ENCODE measurements at places on chromosomes 3 and 15. TPM values are rescaled to one million over a fixed set of nuclear protein-coding genes. Genes with fewer than 3 reads are reported as not detected.

CP gene
- 0.60 TPM for total RNA-seq

GRCh38 chr15:84879088-84879780 lies 5.2 kb upstream of the SLC28A1 start:
- DNase-seq, result no peak

GSK3B gene
- total RNA-seq, result 24.6 TPM

- no peak for DNase-seq
These were observed 65.2 kb downstream of the MTHFS start for GRCh38 chr15:79831604-79832003.

GRCh38 chr3:48428088-48428571 lies 1.8 kb downstream of the PLXNB1 start:
- no peak for DNase-seq

- no peak for DNase-seq
These were observed 83.5 kb downstream of the MEGF11 start for GRCh38 chr15:66170042-66170441.

DNA sequence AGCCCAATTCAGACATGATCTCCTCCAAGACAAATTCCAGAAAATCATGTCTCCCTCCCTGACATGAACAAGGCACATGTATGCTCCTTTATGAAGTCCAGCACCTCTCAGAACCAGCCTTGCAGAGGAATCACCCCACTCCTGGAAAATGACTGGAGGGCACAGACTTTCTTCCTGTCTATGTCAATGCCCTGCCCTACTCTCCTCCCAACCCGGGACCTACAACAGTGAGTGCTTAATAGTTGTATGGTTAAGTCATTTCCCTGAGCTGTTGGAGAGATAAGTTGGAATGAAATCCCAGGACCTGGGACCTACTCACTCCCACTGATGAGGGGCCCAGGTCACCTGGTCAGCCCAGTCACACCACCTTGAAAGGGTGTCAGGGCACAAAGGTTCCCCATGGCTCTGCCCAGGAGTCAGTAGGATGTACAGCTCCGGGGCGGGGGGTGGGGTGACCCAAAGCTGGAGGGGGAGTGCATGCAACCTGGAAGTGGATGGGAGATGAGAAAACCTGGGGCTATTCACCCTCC lies 80.1 kb upstream of the HERC1 start:
- DNase-seq, result no peak

GRCh38 chr3:120245386-120245785 lies 39.6 kb downstream of the GPR156 start:
- DNase-seq, result no peak

DNA sequence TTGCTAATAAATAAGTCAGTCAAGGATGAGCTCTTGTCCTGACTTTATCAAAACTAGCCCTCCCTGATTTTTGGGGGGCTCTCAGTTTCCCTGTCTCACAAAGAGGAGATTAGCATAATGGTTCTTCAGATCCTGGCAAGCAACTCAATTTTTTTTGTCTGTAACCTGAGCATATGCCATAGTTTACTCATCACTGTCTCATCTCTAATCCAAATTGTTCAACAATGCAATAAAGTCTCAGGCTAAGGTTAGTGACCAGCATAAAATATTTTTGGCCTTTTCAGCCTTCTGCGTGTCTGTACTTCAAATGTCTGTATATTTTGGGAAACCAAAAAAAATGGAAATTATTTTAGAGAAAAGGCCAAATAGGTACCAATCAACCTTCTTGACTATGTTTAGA lies 465.6 kb upstream of the TPRG1 start:
- DNase-seq, result no peak

LOXL1 gene
- 1.1 TPM for total RNA-seq

SLC51B gene
- total RNA-seq, result not detected

DNA sequence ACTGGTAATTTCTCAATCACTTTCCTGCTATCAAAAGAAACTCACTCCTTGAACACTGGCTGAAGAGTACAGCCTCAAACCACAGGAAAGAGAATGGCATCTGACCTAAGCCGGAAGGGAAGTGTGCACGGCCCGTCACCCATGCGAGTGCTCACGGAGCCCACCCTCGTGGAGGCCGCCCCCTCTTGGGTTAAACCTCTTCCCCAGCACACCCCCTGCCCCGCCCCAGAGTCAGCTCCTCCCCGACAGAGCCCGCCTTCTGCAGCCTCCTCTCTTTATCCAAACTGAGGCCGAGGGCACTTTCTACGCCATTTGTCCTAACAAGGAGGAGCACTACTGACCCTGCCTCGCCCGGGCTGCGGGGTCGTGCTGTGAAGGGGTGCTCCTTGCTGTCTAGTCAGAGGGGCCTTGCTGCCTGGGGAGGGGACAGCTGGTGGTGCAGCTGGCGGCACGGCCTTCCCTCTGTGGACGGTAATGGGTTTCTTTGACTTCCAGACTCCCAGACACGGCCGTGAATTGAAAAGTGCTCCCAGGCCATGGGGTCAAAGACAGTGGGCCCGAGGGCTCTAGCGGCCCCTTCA lies 137.7 kb downstream of the NSMCE3 start:
- no peak for DNase-seq

DNA sequence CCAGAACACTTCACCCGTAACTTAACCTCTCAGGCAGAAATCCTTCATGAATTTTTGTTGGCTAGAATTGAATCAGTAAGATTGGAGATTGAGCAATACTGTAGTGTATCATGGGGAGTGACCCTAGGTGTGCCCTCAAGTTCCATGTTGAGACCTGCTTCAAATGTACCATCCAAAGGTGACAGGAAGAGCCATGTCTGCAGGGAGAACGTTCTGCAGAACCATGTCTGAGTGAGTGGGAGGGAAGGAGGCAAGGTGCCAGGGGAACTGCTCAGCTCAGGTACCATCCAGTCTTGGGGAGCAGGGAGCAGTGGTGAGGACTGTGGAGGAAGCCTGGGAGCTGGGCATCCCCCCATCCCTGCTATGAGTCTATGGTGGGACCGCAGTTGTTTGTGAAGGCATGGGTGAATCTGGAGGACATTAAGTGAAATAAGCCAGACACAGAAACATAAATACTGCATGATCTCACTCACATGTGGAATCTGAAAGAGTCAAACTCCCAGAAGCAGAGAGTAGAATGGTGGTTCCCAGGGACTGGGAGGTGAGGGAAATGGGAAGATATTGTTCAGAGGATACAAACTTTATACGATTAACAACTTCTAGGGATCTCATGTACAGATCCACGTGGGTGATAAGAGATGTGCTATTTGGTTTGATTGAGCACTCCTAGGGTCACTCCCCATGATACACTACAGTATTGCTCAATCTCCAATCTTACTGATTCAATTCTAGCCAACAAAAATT lies 23.3 kb downstream of the CFAP161 start:
- no peak for DNase-seq

ARPP21 gene
- not detected for total RNA-seq

DNA sequence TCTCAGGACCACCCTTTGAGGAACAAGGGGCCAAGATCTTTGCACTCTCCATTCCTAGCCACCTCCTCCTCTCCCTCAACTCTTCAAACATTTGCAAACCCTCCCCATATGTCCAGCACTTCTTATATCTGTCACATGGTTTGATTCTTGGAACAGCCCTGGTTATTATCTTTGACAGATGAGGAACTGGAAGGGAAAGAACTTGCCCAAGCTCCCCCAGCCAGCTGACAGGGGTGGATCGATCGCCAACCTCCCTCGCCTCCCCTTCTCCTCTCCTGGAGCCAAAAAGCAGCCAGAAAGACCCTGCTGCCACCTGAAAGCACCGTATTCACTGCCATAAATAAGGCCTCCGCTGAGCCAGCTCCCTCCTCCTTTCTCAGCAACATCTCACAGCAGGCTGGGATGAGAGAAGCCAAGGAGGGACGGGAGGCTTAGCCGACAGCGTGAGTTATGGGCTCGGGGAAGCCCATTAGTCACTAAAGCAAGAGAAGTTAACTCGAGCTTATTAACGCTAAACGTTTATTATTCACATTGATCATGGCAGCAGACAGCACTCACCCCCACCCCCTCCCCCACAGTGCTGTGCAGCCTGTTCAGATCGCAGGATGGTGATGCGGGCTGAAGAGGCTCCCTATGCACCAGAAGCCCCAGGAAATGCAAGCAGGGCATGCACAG lies 22.2 kb upstream of the FGD5 start:
- DNase-seq, result no peak

LSMEM2 gene
- total RNA-seq, result not detected

DNA sequence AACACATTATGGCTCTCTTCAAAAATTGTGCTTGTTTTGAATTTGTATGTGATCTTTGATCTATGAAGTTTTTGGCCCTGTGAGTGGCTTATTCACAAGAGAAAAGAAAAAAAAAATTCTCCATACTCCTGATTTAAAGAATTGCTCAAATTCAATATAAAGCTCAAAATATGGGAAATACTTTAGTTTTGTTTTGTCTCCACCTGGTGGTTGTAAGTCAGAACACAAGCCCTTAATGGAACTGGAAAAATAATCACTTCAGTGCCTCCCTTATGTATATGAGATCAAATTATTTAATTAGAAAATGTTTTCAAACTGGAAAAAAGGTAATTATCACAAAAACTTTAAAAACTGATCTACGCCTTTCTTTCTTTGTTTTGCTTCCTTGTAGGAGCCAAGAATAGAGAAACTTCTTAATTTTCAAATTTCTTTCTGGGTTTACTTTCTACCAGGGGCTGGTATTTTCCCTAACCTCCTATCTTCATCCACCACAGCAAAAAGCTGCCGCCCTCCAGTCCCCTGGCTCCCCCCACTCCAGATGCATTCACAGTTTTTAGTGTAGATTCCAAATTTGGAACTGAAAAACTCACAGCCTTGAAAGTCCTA lies 50.6 kb downstream of the SERP1 start:
- DNase-seq, result peak; percentile 72

GRCh38 chr15:81575436-81576123 lies 201.6 kb upstream of the TMC3 start:
- DNase-seq, result peak; percentile 97

GRCh38 chr3:103600844-103601243 lies 1166.0 kb downstream of the ZPLD1 start:
- DNase-seq, result no peak

CCDC39 gene
- total RNA-seq, result not detected

DNA sequence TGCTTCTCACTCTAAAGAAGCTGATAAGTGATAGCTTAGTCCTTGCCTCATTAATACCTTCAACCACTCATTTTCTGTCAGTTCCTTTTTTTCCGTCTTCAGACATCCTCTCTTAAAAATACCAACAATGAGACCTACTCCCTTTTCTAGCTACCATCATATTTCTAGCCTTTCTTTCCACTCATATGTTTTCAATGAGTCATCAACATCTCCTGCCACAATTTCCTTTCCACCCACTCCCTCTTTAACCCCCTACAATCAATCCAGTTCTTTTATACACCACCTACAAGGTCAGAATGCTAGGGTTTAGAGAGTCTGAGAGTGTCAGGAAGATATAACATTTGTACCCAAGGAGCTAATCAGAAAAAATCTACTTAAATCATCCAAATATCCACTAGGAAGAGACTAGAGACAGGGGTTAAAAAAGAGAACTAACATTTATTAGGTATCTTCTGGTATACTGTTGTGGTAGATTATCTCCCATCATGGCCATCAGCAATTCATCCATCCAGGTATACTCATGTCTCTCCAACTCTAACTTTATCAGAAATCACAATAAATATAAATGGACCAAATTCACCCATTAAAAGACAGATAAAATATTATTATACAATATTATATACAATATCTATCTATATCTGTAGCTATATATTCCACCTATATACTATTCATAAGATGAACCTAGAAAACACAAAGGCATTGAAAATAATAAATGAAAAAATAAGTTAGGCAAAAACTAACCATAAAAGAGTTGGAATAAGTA lies 42.5 kb downstream of the MYLK start:
- no peak for DNase-seq

DNA sequence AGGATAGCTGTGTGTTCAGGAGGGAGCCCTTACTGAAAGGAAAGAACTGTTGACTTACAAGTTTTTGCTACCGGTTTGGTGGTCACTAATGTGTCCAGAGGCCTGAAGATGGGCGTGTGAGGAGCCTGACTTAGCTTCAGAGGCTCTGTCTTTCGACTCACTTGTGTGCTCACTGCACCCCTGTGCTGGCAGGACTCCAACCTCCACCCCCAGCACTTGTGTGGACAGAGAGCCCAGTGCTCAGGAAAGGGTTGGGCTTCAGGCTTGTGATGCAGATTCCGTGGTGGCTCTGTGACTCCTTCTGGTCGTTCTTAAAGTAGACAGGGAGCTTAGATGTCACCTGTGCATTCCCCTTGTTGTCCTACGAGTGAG lies 100.9 kb downstream of the PGPEP1L start:
- DNase-seq, result peak; percentile 68

DNA sequence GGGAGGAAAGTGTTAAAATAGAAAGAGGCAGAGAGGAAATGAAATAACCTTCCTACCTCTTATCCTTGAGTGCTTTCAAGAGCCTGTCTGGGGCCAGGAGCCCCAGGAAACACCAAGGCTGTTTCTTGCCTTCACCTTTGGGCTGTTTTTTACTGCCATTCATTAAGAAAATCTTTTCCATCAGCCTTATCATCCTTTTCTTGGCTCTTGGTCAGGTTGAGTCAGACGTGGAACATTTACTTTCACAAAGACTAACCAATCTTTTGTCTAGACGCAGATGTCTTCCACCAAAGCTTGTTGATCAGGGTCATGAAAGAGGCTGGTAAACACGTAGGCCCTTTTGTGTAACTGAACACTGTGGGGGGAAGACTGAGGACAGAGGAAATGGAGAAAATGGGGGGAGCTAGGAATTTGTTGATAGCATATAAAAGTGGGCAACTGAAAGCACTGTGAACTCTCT lies 151.0 kb upstream of the THBS1 start:
- peak; percentile 98 for DNase-seq

CTXN2 gene
- not detected for total RNA-seq

GRCh38 chr3:193292386-193292785 lies 51.4 kb downstream of the PLAAT1 start:
- no peak for DNase-seq

DNA sequence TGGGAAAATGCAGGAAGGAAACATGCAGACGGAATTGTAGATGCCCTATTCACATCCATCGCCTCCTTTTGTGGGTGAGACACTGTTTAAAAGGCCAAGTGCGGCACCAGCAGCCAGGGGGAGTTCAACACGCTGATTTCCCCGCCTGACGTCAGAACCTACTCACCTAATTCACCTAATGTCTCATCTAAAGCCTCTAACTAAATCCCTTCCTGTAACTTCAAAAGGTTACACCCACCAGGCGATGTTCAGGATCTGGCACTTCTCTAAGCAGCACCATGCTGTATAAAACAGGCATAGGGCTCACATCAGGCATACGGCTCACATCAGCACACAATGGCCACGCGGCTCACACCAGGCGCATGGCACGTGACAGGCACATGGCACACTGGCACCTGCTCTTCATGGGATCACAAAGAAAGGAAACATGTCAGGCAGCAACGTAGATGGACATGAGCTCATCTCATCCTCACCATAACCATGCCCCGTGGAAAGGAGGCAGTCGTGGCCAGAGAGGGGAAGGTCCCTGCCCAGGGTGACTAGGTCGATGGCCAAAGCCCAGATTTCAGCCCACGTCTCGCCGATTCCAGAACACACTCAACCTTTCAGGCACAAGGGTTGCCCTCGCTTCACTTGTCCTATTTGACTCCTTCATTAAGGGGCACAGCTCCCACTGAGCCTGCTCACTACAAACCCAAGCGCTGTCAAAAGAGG lies 21.7 kb downstream of the XXYLT1 start:
- no peak for DNase-seq

FBXL2 gene
- 8.9 TPM for total RNA-seq

GRCh38 chr15:25596644-25597562 lies 158.1 kb upstream of the UBE3A start:
- no peak for DNase-seq

Data from lung microvascular endothelial cell (primary cell).